ENCODE measurements at places on chromosomes 5 and 9.

DNA sequence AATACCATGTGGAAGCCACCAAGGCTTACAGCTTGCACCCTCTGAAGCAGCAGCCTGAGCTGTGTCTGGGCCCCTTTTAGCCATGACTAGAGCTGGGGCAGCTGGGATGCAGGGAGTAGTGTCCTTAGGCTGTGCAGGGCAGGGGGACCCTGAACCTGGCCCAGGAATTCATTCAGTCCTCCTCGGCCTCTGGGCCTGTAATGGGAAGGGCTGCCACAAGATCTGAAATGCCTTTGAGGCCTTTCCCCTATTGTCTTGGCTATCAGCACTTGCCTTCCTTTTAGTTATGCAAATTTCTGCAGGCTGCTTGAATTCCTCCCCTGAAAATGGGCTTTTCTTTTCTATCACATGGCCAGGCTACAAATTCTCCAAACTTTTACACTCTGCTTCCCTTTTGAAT lies 9.0 kb downstream of the GPR150 start:
- no peak for DNase-seq

GRCh38 chr5:56746553-56747339 lies 68.6 kb upstream of the MAP3K1 start:
- no peak for DNase-seq

- DNase-seq: no peak
Observed at GRCh38 chr5:164306662-164307061, 801.2 kb downstream of the MAT2B start.

- DNase-seq: no peak
Observed at GRCh38 chr5:133075572-133076536, 24.0 kb downstream of the HSPA4 start.

DNA sequence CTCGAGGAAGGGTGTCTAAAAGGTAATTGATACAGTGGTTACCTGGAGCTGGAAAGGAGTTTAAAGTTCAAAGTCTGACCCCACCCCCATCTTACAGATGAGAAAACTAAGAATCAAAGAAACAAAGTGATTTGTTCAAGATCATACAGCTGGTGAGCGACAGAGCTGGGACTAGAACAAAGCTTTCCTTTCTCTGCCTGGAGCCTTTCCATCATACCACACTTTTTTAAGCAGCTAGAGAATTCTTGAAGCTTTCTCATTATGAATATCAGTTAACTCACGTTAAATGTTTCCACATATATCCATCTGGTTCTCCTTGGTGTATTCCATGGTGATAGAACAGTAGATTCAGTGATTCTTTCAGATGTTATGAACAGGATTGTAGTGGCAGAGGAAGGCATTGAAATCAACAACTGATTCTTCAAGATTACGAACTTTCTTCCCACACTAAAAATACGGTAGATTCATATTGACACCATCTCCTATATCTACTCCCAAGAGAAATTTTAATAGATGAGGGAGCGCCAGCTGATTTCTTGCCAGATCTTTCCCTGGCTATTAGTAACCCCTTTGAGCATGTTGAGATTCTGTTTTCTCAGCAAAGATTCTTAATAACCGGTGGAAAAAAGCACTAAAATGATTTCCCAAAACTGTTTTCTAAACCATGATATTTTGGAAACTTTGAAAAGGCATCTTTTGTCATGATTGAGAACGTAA lies 233.7 kb downstream of the ADAMTSL1 start:
- no peak for DNase-seq

GRCh38 chr5:128237546-128237945 lies 154.0 kb downstream of the SLC12A2 start:
- DNase-seq: no peak

Data from CD4-positive, alpha-beta memory T cell (primary cell).